Activated T-helper 9 cell treated with anti-CD3 and anti-CD28 coated beads, Interleukin-2, amount 50 U/mL, for 16 hours (primary cell): ENCODE measurements at places on chromosomes 1 and 21.

DNA sequence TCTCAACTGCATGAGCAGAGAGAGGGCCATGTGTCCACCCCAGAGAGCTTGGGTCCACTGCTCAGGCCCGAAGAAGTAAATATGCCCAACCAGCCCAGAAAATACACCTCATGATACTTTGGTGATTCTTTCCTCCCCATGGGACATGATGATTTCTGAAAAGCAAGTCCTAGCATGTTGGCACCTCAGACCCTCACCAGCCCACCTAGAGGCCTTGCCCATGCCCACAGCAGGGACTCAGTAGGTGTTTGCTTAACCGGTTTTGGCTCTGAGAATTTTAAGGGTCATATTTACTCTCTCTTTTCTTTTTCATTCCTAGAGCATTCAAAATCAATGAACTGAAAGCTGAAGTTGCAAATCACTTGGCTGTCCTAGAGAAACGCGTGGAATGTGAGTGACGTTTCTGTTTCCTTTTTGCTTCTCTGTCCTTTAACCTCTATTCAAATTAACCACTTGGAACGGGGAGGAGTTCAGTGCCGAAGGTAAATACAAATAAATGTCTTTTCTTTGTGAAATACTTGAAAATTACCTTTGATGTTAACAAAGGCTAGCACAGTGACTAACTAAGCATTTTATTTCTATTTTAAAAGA lies 79.7 kb downstream of the PDE9A start:
- DNase-seq = no peak

DNA sequence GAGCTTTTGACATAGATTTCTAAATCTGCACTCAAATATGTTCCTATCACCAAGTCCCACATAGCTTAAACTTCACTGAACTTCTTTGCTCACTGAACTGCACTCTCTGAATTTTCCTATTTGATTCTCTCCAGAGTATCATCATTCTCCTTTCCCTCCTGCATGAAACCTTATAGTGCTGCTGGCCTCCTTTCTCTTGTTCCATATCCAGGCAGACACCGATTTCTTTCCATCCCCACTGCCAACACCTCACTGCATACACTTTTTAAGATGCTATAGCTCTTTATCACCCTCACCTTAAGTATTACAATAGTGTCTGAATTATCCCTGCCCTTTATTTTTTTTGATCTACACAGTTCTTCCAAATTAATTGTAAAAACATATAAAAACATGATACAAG lies 3.1 kb upstream of the TRIM45 start:
- no peak for DNase-seq

- no peak for DNase-seq
These were observed 49.1 kb upstream of the SDC3 start for GRCh38 chr1:30957560-30958222.

GRCh38 chr1:87180682-87181081 lies 148.0 kb upstream of the LMO4 start:
- DNase-seq = no peak

GRCh38 chr1:46673749-46674182 lies 2.1 kb downstream of the TEX38 start:
- no peak for DNase-seq

GRCh38 chr1:2878591-2878990 lies 77.1 kb upstream of the TTC34 start:
- DNase-seq = no peak

DNA sequence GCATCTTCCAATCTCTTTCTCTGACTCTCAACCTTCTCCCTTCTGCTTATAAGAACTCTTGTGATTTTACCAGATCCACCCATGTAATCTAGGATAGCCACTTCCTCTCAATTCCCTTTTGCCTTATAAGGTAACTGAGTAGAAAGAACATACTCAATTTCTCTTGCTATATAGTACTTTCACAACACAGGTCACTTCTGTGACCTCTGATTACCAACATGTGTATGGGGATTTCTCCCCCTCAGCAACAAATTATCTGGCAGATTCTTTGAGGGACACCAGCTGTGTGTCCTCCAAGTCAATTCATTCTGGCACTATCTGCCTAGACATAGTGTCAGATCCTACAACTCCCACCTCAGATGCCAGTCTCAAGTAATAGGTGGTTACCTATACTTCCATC lies 62.5 kb downstream of the IL23R start:
- DNase-seq = no peak

DNA sequence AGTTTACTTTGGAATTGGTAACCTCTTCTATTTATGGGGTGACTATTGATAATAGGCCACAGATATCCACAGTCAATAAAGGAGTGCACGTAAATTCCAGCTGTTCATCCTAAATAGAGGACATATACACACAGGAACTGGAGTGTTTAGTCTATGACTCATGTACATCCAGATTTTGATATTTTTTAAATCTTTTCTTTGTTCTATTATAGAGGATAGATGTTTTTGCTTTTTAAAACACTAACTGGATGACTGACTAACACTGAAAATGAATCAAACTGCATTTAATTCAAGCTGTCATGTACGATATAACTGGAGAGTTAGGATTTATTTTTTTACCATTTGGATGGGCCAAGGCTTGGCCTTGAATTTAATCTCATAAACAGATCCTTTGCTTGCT lies 45.9 kb downstream of the RGL1 start:
- no peak for DNase-seq

- no peak for DNase-seq
These were observed 48.9 kb downstream of the CHML start for GRCh38 chr1:241591317-241591716.

DNA sequence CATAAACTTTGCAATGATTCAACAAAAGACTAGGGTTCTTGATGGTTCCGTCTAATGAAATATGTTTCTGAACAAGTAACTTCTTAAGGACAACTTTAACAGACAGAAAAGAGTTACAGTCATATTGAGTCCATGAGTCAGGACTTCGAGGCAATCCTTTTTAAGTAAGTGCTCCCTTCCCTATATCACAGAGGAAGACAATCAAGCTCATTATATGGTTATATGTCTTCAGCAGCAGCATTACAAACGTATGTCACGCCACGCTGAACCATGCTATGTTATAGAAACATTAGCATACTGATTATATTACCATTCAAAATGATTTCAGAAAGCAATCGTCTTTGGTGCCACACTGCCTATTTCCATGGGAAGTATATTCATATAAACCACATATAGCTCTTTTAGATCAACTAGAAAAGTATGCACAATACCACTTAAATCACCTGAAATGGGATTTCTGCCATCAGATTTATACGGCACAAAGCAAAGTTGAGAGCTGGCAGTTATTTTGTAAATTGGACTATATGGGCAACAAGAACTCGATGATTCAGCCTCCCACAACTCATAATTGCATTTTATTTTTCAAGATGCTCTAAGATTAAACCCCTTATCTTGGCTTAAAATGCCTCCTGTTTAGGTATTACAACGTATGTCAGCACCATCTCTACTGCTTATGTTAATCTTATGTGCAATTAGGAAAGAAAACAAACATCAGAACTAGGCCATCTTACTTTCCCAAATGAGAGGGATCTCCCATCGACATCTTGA lies 111.3 kb upstream of the SAMSN1 start:
- no peak for DNase-seq

DNA sequence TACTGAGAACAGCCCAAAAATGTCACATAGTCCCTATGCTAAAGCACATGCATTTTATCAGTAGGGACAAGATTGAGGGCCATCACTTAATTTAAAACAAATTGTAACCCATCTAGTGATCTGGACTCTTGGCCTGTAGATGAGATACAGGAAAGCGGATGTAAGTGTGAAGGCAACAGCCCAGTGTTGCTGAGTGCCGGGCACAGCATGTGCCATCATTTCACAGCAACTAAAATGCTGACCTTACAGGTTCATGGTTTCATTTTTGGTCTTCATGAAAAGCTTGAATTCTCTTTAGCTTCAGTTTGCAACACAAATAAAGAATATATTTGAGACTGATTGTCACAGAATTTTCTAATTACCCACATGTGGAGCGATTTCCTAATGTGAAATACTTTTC lies 5.8 kb downstream of the COG2 start:
- DNase-seq = no peak

- no peak for DNase-seq
These were observed 13.9 kb downstream of the CCDC18 start for GRCh38 chr1:93194231-93194990.

DNA sequence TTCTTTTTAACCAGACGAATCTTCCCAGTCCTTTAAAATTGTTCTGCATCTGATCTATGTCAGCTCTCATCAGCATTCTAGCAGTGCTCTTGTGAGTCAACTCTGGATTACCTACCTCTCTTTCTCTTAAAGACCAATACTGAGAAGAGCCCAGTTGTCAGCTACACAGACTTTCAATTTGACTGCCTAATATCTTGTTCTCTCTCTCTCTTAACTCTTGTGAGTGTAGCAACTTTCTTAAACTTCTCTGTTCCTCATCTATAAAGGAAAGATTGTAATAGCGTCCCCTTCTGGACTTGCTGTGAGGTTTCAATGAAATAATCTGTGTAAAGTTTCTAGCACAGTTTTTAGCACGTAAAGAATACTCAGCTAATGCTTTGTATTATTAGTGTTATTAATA lies 499.3 kb upstream of the ADAMTS5 start:
- DNase-seq = no peak
